ENCODE measurements at places on chromosomes 12 and 14. TPM values are rescaled to one million over a fixed set of nuclear protein-coding genes. Genes with fewer than 3 reads are reported as not detected.

The CDK4 gene
- 132 TPM for total RNA-seq

The KRT72 gene
- total RNA-seq: not detected

DNA sequence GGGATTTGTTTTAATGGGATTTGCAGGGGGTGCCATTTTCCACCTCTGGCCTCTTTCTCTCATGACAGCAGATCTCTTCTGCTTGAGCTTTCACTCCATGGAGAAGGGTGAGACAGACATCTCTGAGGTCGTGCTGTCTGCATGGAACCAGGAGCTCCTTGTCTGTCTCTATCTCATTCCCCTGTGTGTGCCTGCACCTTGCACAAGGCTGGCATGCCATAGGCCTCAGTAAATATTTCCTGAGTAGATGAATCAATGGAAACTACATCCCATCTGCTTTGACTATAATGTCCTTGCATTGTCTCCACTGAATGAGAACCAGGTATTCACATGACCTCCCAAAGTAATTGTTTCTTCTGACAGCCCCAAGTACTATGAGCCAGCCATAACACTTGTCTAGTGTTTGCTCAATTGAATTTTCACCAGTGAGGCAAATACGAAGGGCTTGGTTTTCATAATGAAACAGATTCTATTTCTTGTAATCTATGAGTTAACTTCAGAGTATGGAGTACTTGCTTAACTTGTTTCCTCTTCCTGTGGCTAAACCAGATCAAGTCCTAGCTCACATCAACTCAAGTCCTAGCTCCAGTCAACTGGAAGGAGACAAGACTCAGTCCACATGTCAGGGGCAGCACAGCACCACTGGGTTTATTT lies 32.3 kb downstream of the KCNK13 start:
- peak; percentile 90 for ATAC-seq

- no peak for ATAC-seq
Observed at GRCh38 chr14:94424371-94424770, 28.2 kb downstream of the SERPINA11 start.

- no peak for ATAC-seq
Observed at GRCh38 chr14:93073358-93073707, 42.4 kb downstream of the ITPK1 start.

GRCh38 chr12:111216387-111217159 lies 152.3 kb downstream of the PHETA1 start:
- ATAC-seq: no peak

GRCh38 chr14:27688841-27689444 lies 1077.6 kb upstream of the FOXG1 start:
- ATAC-seq: no peak

GRCh38 chr12:51441583-51441982 lies 17.0 kb downstream of the SLC4A8 start:
- peak; percentile 72 for ATAC-seq

DNA sequence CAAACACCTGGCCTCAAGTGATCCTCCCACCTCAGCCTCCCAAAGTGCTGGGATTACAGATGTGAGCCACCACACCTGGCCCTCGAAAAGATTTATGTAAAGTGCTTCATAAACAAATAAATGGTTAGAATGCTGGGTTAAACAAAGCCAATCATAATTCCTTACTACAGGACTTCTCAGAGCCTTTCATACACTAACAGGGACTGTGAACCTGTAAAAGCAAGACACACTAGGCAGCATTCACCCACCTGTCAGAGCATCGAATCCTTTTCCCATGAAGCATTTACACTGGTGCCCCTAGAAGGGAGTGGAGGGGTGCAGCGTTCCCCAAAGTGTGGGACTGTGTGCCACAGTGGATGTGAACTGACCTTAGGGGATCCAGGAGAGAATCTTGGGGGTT lies 29.5 kb downstream of the TRPV4 start:
- no peak for ATAC-seq

DNA sequence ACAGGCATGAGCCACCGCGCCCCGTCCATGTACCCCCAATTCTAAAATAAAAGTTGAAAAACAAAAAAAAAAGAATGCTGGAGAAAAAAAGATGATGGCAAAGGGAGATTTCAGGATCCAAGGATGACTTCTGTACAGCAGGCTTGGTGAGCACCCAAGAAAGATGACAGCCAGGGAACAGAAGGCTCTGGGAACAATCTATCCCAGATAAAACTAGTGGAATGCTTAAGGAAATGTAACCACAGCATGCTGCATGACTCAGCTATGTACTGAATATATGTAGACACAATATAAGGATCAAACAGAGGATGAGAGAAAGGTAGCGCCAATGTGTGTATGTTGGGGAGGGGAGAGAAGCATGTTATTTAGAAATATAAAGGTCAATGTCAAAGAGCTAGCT lies 123.7 kb upstream of the TMTC1 start:
- ATAC-seq: no peak

DNA sequence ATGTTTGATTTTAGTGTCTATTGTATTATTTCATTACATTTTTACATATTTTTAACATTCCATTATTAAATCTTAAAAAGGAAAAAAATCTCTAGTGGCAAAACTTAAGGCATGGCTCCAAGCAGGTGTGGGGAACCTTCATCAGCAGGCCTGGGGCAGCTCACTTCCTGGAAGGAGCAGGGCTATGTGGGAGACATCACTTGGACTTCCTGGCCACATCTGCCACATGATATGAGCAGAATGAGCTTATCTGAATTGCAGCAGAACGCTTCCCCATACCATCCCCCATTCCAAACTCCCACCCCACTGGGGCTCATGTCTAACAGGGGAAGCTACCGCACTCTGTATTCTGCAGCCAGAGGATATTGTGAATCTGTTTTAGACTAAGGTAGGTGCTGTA lies 35.0 kb upstream of the KCNA1 start:
- no peak for ATAC-seq

GRCh38 chr12:112096667-112097066 lies 11.9 kb downstream of the NAA25 start:
- peak; percentile 97 for ATAC-seq
